ENCODE measurements at places on chromosomes 5 and 9.

DNA sequence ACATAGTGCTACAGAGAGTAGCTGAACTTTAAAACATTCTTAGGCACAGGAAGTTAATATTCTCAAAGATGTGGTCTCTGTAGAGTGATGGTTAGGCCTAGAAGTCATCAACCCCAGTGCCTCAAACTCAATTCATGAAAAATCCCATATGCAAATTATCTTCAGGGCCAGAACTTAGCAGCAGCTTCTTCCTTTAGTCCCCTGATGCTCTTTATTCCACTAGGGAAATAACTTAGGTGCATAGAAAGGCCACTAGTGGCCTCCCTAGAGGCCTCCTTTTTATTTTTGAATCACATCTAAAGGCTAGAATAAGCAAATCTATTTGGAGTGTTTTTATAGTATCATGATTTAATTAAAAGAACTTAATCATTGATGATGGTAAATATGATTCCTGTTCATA, 88.3 kb downstream of the GIN1 start:
- no peaks in the 10 kb centered on the region for H3K36me3 ChIP-seq
- no peak overlapping the region for H3K27ac ChIP-seq
- H3K4me3 ChIP-seq: no peak overlapping the region
- no peaks in the 10 kb centered on the region for H3K4me1 ChIP-seq
- no peak for DNase-seq
- H3K27me3 ChIP-seq: no peaks in the 10 kb centered on the region

GRCh38 chr9:27457445-27457844, 66.6 kb upstream of the IFNK start:
- H3K27ac ChIP-seq: no peak overlapping the region
- no peak overlapping the region for H3K4me3 ChIP-seq

GRCh38 chr9:74555565-74555964, 58.4 kb downstream of the RORB start:
- H3K4me3 ChIP-seq: no peak overlapping the region
- H3K27me3 ChIP-seq: peaks cover 6% of the 10 kb centered on the region
- H3K36me3 ChIP-seq: no peaks in the 10 kb centered on the region
- DNase-seq: no peak
- H3K4me1 ChIP-seq: peaks cover 3% of the 10 kb centered on the region

GRCh38 chr9:112180387-112180881, 5.3 kb upstream of the SUSD1 start:
- H3K36me3 ChIP-seq: peaks cover 15% of the 10 kb centered on the region
- peak overlapping the region; percentile 25 for H3K4me3 ChIP-seq
- H3K4me1 ChIP-seq: peaks cover 64% of the 10 kb centered on the region
- H3K27me3 ChIP-seq: peaks cover 9% of the 10 kb centered on the region

DNA sequence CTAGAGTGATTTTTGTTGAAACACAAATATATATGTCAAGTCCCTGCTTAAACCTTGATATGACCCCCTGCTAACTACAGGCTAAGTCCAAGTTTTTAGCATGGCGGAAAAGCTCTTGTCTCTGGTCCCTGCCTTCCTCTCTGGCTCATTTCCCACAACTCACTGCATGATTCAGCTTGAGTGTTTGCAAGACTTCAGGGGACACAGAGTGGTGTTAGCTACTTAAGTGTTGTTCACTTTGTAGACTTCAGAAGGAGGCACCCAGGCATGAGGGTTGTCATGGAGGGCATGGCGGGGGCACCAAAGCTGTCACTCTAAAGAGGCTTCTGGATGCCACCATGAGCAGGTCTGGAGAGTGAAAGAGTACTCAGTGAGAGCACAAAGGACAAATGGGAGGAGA, 362.4 kb upstream of the ACTBL2 start:
- no peaks in the 10 kb centered on the region for H3K36me3 ChIP-seq
- H3K4me3 ChIP-seq: no peak overlapping the region
- no peaks in the 10 kb centered on the region for H3K27me3 ChIP-seq
- DNase-seq: no peak

- H3K4me1 ChIP-seq: peaks cover 9% of the 10 kb centered on the region
- no peak overlapping the region for H3K4me3 ChIP-seq
- DNase-seq: no peak
- no peak overlapping the region for H3K27ac ChIP-seq
- peaks cover 33% of the 10 kb centered on the region for H3K36me3 ChIP-seq
Observed at GRCh38 chr5:160040471-160040835, 31.5 kb downstream of the TTC1 start.

- H3K4me1 ChIP-seq: no peaks in the 10 kb centered on the region
- H3K36me3 ChIP-seq: no peaks in the 10 kb centered on the region
- no peak overlapping the region for H3K27ac ChIP-seq
Observed at GRCh38 chr5:175288048-175288621, 155.8 kb downstream of the DRD1 start.

DNA sequence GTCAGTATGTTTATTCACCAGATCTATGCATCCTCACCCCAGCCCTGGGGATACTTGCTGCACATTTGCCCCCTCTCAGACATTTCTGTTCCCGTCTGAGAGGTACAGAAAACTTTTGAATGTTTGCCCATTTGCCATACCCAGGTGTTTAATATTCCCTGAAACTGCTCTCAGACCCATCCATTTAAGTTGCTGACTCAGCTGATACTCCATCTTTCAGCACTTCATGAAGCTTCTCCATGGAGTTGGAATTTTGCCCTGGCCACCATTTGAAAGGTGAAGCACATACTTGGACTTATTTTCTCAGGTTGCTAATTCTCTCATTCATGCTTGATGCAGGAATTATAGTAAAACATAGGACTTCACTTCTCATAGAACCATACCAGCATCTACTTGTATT, 203.9 kb upstream of the OR13F1 start:
- no peaks in the 10 kb centered on the region for H3K27me3 ChIP-seq
- no peak for DNase-seq
- H3K27ac ChIP-seq: no peak overlapping the region

DNA sequence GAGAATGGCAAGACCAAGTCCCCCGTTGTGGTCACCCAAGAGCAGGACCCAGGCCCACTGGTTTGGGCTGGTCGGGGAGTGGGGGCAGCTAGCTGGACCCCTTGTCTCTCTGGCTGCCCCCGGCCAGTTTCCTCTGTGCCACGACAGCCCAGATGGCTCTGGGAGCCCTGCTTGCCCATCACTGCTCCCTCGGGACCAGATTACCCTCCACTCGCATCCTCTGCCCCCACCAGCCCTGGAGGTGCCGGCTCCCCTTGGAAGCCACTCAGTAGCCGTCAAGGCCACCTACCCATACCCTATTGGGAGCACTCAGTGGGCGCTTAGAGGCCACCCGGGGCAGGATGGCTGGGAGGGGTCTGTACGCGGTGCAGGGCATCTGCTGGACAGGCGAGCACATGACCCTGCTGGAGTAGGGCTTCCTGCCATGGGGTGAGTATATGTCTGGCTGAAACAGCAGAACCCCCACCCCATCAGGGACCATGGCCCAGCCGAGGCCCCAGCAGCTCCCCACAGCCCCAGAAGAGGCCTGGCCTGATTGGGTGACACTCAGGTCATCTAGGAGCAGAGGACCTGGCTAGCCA, 70.0 kb downstream of the ZNF354C start:
- H3K4me1 ChIP-seq: no peaks in the 10 kb centered on the region
- H3K36me3 ChIP-seq: no peaks in the 10 kb centered on the region
- no peaks in the 10 kb centered on the region for H3K27me3 ChIP-seq
- H3K4me3 ChIP-seq: no peak overlapping the region
- no peak overlapping the region for H3K27ac ChIP-seq

DNA sequence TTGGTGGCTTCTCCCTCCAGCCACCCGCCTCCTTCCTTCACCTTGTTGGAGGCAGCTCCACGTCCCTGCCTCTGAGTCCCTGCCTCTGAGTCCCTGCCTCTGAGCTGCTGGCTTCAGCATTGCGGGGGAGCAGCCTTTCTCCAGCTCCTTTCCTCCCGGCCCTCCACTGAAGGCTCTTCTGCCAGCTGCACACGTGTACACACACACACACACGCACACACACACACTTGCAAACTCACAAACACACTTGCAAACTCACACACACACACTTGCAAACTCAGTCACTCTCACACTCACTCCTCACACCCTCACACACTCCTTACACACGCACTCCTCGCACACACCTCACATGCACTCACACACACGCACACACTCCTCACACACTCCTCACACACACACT, 45.1 kb downstream of the C9orf50 start:
- no peaks in the 10 kb centered on the region for H3K27me3 ChIP-seq
- no peak overlapping the region for H3K27ac ChIP-seq
- no peak for DNase-seq
- H3K4me3 ChIP-seq: no peak overlapping the region
- peaks cover 31% of the 10 kb centered on the region for H3K4me1 ChIP-seq

DNA sequence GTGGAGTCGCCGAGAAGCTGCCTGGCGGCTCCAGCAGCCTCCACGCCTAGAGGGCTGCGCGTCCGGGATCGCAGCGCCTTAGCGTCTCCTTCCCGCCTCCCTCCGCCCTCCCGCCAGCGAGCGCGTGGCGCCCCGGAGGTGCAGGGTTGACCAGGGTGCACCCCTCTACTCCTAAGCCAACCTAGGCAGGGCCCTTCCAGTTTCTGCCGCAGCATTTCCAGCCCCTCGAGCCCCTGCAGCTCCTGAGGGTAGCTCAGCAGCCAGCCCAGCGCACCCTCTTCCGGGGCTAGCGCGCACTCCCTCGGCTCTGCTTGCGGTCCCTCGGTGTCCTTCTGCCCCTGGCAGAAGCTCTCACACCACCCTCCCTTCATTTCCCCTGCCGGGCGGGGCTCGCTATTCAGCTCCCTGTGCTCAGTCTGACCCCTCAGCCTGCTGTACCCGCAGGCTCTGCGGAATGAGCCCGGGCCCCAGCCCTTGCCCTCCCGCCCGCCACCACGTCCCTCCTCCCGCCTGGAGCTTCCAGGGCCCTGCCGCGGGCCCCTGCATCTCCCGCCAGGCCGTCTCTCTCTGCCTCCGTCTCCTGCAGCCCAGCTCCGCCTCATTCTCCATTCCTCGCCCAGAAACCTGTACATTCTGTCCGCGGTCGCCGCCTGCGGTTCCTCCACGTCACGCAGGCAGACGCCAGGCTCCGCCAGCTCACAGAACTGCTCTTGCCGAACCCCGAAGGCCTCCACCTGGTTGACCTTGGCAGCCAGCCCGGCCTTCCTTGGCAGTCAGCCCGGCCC, 61.8 kb downstream of the SPATA31C2 start:
- peaks cover 63% of the 10 kb centered on the region for H3K27me3 ChIP-seq
- peak; percentile 35 for DNase-seq
- H3K36me3 ChIP-seq: no peaks in the 10 kb centered on the region
- no peak overlapping the region for H3K27ac ChIP-seq
- H3K4me3 ChIP-seq: peak overlapping the region; percentile 63
- peaks cover 13% of the 10 kb centered on the region for H3K4me1 ChIP-seq

DNA sequence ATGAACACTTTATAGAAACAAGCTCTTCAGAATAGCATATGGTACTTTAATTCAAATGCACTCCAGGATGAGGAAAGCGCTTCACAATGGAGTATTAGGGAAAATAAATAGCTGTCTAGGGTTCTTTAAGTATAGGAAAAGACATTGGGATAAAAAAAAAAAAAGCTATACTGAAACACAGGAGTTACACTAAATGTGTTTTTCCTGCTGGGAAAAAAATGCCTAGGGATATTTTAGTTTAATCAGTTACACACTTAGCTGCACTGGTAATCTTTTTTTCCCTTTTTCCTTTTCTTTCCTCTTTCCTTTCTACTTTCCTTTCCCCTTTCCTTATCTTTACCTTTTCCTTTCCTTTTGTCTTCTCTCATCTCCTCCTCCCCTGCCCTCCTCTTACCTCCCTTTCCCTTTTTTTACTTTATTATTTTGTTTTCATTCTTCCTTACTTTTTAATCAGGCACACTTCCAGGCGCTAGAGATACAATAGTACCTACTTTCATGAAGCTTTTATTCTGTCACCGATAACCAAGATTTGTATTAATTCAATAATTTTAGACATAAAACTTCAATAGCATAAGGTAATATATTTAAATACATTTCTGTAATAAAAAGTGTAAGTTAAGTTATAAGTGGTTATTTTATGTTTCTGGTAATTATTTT, 758.7 kb downstream of the CDH18 start:
- no peaks in the 10 kb centered on the region for H3K4me1 ChIP-seq
- no peak overlapping the region for H3K4me3 ChIP-seq
- DNase-seq: no peak
- no peaks in the 10 kb centered on the region for H3K36me3 ChIP-seq

DNA sequence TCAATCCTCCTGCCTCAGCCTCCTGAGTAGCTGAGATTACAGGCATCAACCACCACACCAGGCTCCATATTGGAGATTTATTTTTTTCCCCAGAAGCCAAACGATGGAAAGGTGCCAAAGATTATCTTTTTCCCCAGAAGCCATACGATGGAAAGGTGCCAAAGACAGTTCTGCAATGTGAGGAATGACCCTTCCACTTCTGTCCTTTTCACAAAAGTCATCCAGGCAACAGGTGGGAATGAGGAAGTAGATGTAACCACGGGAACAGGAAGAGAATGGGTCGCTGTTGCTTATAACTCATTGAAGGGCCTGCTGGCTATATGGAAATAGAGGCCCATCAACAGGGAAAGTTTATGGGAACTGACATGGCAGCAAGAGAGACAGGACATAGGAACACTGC, 233.7 kb upstream of the MSX2 start:
- no peak for DNase-seq
- H3K4me3 ChIP-seq: no peak overlapping the region
- no peaks in the 10 kb centered on the region for H3K4me1 ChIP-seq
- H3K36me3 ChIP-seq: no peaks in the 10 kb centered on the region
- no peaks in the 10 kb centered on the region for H3K27me3 ChIP-seq

GRCh38 chr5:79851391-79851863, 139.6 kb downstream of the MTX3 start:
- H3K4me3 ChIP-seq: no peak overlapping the region
- peaks cover 11% of the 10 kb centered on the region for H3K27me3 ChIP-seq
- no peak overlapping the region for H3K27ac ChIP-seq
- no peak for DNase-seq

- no peak for DNase-seq
- H3K4me1 ChIP-seq: no peaks in the 10 kb centered on the region
- H3K4me3 ChIP-seq: no peak overlapping the region
- no peak overlapping the region for H3K27ac ChIP-seq
- no peaks in the 10 kb centered on the region for H3K36me3 ChIP-seq
- H3K27me3 ChIP-seq: peaks cover 45% of the 10 kb centered on the region
Observed at GRCh38 chr5:174692982-174693422, 31.4 kb upstream of the MSX2 start.

DNA sequence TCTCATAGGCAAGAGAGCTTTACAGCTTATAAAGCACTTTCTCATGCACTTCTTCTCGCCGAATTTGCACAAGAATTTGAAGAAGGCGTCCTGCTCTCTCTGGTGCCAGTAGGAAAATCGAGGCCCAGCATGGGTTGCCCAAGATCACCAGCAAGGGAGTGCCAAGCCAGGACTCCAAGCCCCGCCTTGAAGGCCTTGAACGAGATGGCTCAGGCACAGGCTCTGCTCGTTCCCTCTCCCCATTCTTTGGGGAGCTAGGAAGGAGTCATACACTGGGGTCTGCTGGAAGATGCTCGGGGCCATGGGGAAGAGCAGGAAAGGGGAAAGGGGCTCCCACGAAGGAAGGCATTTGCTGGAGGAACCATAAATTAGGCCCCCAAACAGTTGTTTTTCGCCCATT, 46.7 kb downstream of the PAX5 start:
- H3K27ac ChIP-seq: no peak overlapping the region
- DNase-seq: no peak
- H3K4me1 ChIP-seq: peaks cover 19% of the 10 kb centered on the region
- H3K4me3 ChIP-seq: no peak overlapping the region

GRCh38 chr5:180287404-180287803, 4.5 kb downstream of the MAPK9 start:
- H3K4me1 ChIP-seq: peaks cover 12% of the 10 kb centered on the region
- H3K27me3 ChIP-seq: no peaks in the 10 kb centered on the region
- H3K36me3 ChIP-seq: peaks cover 58% of the 10 kb centered on the region
- no peak overlapping the region for H3K27ac ChIP-seq
